ENCODE measurements at places on chromosomes 11 and 22. TPM values are rescaled to one million over a fixed set of nuclear protein-coding genes. Genes with fewer than 3 reads are reported as not detected.

DNA sequence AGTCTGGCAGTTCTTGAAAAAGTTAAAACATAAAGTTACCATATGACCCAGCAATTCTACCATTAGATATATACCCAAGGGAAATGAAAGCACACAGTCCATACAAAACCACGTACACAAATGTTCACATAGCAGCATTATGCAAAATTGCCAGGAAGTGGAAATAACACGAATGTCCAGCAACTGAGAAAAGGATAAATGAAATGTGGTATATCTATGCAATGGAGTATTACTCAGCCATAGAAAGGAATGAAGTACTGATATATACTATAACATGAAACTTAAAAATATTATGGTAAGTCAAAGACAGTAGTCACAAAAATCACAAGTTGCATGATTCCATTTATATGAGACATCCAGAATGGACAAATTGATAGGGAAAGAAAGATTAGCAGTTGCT is 57.9 kb downstream of the C2CD3 start:
- DNase-seq: no peak

GRCh38 chr11:85385547-85385946 is 241.6 kb downstream of the DLG2 start:
- DNase-seq: no peak

DNA sequence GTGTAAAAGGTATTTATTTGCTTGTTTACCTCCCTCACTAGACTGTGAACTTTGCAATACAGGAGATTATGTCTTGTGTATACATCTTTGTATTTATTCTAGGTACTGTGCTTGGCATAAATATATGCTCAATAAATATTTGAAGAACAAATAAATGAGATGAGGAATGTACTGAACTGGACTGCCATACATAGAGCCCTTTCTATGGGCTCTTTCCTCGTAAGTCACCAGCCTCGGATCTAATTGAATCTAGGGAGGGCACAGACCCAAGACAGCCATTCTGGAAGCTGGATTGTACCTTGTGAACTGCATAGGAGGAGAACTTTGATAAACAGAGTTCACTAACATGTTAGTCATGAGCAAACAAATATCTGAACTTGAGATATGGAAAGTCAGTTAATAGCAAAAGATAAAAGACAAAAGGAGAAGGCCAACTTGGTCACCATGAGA is 503.9 kb downstream of the INSC start:
- DNase-seq: peak; percentile 90

GRCh38 chr11:18768472-18768901 is 23.1 kb downstream of the PTPN5 start:
- DNase-seq: no peak

DNA sequence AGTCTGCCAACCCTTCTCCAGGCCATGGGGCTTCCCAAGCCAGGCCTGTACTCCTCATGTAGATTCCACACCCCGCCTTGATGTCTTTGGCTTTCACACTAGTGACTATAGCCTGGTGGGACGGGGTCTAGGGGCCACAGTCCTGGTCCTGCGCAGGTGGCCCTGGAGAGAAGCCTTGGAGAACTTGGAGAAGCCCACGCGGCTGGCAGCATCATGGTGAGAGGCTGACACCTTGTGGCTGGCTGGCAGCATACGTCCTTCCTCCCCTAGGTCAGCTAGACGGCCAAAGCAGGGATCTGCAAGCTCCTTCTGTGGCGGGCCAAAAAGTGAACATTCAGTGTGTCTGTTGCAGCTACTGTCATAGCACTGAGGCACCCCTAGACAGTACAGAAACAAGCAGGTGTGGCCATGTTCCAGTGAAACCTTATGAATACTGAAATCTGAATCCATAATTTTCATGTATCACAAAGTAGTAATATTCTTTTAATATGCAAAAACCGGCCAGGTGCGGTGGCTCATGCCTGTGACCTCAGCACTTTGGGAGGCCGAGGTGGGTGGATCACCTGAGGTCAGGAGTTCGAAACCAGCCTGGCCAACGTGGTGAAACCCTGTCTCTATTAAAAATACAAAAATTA is 42.0 kb downstream of the FAM83F start:
- DNase-seq: peak; percentile 67

DNA sequence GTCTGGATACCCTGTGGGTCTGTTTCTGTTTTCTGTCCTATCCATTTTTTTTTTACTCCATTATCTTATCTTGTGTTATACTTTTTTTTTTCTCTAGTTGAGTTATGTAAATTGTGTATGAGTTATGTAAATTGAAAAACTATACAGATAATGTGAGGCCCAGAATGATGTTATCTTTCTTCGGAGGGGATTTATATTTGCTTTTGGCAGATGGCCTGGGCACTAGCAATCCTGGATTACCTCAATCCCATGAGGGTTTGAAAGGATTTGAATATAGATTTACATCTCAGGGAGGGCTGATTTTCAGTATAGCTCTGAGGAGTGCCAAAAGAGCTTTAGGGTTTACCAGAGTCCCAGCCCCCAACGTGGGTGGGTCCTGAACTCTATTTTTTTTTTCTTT is 71.0 kb downstream of the CSTPP1 start:
- no peak for DNase-seq

- DNase-seq: no peak
Measured at GRCh38 chr22:24335496-24335895, 64.9 kb downstream of the SPECC1L start.

DNA sequence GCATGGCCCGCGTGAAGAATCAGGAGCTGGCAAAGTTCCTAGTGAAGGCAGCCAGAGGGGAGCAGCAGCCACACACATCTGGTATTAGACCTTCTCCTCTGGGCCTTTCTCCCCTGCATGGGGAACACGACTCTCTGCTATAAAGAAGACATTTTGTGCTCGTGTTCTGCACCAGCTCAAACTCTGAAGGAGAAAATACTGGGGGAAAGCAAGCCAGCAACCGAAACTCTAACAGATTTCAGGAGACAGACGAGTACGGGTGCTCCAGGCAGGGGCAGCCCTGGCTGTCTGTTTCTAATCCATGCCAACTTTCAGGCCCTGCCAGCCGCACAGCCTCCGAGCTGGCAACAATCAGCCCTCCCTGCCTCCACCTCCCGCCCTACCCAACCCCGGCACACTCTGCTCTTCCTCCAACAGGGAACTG is 296.3 kb downstream of the BRD1 start:
- DNase-seq: no peak

GRCh38 chr11:12160231-12160630 is 49.8 kb downstream of the MICAL2 start:
- no peak for DNase-seq

DNA sequence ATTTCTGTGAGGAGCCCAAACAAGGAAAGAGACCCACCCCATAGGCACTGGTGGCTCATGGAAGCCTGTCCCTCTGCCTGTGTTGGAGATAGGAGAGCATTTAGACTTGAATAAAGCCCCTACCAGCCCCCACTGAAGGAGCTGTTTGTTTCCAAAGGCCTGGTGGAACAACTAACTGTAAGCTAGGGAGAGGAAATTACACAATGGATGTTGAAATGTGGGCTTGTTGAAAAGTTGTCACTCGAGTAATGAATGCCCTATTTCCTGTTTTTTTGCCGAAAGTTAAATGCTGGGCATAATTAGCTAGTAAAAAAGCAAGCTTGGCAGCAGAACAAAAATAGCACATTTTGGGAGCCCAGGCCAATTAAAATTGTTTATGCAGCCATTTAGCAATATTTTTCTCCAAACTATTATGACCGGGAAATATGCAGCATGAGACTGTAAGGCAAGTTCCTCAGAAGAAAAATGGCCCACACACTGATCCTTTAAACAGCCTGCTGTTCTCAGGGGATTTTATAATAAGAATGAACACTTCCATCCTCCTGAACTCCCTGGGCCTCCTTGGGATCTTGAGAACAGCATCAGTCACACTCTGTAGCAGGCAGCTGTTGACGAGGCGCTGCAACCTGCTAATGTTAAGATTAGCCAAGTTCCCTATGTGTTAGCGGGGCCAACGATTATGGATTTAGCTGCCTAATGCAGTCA is 38.6 kb upstream of the LMO2 start:
- no peak for DNase-seq

GRCh38 chr11:106714199-106714598 is 304.1 kb downstream of the GUCY1A2 start:
- no peak for DNase-seq

- DNase-seq: peak; percentile 60
Measured at GRCh38 chr11:118078911-118079411, 2.1 kb downstream of the TMPRSS4 start.

The CNGA4 gene
- polyA plus RNA-seq: not detected

The TLCD5 gene
- 4.4 TPM for polyA plus RNA-seq

The KDM4E gene
- not detected for polyA plus RNA-seq

The PDE2A gene
- polyA plus RNA-seq: 8.1 TPM

The C11orf21 gene
- not detected for polyA plus RNA-seq

The SLC5A12 gene
- 23.2 TPM for polyA plus RNA-seq

The TMX2 gene
- 99.7 TPM for polyA plus RNA-seq

Data from small intestine (tissue), 16 donors.